NCI-H446 (cell line): ENCODE measurements at places on chromosomes 4 and X.

GRCh38 chr4:158599150-158599549 lies 72.5 kb downstream of the C4orf46 start:
- DNase-seq = no peak

DNA sequence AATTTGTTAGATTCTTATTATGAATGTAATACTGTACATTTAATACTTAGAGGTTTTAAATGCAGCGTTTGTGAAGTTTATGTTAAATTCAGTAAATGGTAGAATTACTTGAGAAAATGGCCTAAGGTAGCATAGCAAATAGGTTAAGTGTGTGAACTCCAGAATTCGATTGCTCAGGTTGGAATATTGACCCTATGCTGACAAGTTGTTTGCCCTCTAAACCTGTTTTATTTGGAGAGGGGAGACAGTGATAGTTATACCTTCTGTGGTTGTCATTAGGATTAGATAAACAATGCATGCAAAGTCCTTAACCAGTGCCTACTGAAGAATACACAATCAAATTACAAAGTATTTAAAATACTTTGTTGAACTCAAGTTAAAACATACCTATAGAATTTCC lies 5.4 kb downstream of the ADAD1 start:
- no peak for DNase-seq

GRCh38 chrX:153926858-153927671 lies 1.0 kb upstream of the ARHGAP4 start:
- DNase-seq = no peak

DNA sequence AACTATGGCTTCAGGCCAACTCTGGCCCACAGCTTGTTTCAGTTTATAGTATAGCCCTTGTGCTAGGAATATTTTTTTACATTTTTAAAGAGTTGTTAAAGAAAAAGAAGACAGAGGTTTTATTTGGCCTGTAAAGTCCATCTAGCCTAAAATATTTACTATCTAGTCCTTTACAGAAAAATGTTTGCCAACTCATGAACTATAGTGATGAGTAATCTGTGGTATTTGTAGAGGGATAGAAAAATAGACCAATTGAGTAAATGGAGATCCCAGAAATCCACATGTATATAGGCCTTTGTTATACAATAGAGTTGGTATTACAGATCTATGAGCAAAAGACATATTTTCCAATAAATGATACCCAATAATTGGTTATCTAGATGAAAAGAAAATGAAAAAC lies 288.7 kb downstream of the PRDM5 start:
- DNase-seq = no peak

GRCh38 chr4:30866346-30866745 lies 146.2 kb downstream of the PCDH7 start:
- no peak for DNase-seq

GRCh38 chr4:73734530-73735001 lies 5.8 kb upstream of the CXCL8 start:
- DNase-seq = no peak

GRCh38 chr4:47442980-47443379 lies 20.5 kb downstream of the COMMD8 start:
- no peak for DNase-seq

GRCh38 chrX:69063486-69063885 lies 101.8 kb downstream of the PJA1 start:
- DNase-seq = no peak
